Breast epithelium (tissue), 4 donors: ENCODE measurements at places on chromosomes 1 and 21. TPM values are rescaled to one million over a fixed set of nuclear protein-coding genes. Genes with fewer than 3 reads are reported as not detected.

DNA sequence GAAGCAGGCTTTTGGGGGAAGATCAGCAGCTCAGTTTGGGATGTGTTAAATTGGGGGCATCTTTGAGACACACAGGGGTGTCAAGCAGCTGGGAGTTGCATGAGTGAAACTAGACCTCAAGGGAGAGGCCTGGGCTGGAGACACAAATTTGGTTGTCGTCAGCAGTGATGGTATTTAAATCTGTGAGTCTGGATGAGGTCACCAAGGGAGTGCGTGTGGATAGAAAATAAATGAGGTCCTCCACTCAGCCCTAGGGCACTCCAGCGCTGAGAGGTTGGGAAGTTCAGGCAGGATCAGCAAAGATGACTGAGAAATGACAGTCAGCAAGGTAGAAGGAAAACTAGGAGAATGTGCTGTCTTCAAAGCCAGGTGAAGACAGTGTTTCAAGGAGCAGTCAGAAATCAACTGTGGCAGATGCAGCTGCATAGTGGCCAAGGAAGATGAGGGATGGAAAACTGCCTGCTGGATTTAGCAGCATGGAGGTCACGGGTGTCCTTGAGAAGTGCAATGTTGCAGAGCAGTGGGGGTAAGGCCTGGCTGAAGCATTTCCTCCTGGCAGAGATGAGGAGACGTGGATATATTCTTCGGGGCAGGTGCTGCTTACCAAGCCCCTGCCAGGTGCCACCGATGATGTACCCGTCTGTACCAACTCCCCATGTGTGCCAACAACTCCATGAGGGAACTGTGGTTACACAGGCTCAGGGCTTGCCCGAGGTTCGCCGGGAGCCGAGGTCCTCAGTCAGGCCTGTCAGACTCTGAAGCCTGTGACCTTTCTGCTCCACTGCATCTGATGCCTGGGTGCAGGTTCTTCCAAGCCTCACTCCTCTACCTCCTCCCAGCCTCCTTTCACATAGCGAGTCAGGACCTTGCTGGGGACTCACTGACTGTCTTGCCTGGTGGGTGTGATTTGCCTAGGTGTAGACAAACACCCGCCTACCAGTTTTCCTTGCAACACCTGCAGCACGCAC, 11.3 kb downstream of the MAP7D1 start:
- DNase-seq: no peak

DNA sequence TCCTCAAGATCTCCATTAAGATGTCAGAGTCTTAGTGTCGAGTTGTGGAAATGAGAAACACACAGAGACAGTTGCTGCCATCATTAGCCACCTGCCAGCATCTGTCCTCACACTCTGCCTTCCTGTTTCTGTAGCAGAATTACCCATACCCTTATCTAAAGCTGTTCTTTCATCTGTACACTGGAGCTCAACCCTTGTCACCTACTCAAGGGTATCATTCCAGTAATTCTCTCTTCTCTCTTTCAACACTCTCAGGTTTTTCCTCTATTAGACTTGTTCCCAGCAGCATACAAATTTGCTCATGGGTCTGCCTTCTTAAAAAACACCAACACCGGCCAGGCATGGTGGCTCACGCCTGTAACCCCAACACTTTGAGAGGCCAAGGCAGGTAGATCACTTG, 27.4 kb upstream of the RNF2 start:
- no peak for DNase-seq

- DNase-seq: no peak
Observed at GRCh38 chr1:234861761-234862160, 251.8 kb upstream of the IRF2BP2 start.

DNA sequence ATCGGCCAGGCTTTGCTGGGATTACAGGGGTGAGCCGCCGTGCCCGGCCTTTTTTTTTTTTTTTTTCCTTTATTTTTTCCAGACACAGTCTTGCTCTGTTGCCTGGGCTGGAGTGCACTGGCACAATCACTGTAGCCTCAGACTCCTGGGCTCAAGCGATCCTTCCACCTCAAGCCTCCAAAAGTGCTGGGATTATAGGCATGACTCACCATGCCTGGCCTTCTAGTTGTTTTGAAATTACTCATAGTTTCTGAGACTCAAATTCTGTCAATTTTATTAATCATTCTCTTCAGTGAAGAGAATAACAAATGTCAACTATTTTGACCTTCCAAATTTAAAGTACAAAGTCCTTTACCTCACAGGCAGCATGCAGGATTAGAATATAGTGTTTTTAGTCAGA, 374.5 kb downstream of the PLA2G4A start:
- DNase-seq: no peak

- no peak for DNase-seq
Observed at GRCh38 chr1:167446966-167447365, 71.4 kb downstream of the CD247 start.

GRCh38 chr1:177007437-177008161, 156.9 kb downstream of the ASTN1 start:
- DNase-seq: no peak

HES5 gene
- not detected for total RNA-seq

IL10 gene
- 0.98 TPM for total RNA-seq

KANK4 gene
- 0.66 TPM for total RNA-seq

AKNAD1 gene
- total RNA-seq: 2.3 TPM

RHD gene
- not detected for total RNA-seq

LCE1B gene
- total RNA-seq: not detected
